ENCODE measurements at places on chromosomes 1 and 21.

DNA sequence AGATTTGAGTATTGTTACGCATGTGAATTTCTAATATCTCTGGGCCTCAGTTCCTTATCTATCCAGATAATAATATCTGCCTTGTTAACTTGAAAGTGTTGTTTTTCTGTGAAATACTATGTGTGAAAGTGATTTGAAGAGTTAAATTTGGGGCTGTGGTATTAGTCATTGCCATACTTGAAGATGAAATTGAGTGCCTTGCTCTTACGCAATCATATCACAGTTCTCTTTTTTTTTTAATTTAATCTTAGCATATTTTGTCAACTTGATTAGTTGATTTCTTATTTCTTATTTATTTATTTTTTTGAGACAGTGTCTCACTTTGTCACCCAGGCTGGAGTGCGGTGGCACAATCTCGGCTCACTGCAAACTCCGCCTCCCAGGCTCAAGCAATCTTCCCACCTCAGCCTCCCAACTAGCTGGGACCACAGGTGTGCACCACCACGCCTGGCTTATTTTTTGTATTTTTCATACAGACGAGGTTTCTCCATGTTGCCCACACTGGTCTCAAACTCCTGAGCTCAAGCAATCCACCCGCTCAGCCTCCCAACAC, 31.0 kb downstream of the AGO4 start:
- no peak for DNase-seq

DNA sequence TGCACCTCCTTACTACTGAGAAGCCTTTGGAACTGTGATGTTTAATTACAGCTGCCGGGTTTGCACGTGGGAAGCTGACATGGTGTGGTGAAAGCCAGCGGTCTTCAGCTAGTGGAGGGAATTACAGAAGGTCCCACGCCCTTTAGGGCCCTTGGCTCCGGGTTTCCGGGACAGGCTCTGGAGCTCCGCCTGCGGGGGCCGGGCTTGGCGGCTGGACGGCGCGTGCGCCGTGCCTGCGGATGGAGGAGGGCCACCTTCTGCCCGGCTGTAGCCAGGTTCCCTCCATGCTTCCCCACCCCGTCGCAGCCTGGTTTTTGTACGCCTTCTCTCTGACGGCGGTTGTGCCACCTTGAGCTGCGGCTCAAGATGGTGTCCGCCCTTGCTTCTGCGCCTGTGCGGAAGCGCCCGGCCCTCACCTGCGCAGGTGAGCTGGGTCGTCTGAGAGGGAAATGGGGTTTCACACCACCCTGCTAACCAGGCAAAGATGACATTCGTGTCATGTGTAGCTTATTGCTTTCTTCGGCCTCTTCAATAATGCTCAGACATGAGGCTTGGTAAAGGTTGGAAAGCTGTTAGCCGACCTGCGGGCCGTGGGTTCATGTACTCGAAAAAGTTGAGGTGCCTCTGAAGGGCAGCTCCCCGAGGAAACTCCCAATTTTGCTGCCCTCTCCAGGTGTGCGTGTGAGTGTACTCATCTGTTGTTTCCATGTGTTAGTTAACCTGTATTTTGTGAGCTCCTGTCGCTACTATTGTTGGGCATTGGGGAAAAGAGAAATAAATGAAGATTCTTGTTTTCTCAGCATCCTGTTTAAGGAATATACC, 36.6 kb upstream of the OPRD1 start:
- DNase-seq, result peak; percentile 36

- no peak for DNase-seq
These were observed 21.3 kb downstream of the RAB3B start for GRCh38 chr1:51969038-51969705.

- no peak for DNase-seq
These were observed 1.1 kb downstream of the KCND3 start for GRCh38 chr1:111988377-111988742.

DNA sequence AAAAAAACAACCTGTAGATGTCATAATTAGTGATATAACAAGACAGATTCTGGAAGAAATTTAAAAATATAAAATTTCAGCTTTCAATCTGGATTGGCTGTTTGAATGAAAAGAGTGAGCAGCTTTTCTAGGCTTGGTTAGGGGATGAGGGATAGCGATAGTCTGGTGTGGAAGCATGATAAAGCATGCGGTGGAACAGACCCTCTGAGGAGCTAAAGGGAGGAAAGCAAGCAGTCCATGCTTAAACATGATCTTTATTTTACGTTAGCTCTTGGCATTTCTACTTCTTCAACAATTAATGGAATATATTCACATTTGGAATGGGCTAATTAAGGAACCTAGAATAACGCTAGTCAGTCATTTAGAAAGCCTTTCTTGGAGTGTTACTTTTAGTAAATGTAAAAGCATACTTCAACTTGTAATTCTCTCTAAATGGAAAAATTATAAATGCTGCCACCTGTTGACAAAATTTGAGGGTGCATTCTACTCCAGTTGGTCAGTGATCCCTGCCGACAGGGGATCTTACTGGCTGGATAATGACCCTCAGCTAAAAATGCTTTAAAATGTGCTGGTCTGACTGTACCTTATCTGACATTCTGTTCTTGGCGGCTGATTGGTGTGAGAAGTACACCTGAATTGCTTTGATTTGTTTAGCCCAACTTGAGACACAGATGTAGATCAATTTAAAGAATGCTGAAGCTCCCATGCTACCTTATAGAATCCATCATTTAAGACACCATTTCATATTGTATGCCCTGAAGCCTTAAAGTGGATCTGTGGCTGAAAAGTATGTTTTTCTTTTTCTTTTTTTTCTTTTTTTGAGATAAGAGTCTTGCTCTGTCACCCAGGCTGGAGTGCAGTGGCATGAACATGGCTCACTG, 61.2 kb downstream of the AK4 start:
- no peak for DNase-seq

- DNase-seq, result no peak
These were observed 14.1 kb upstream of the KIAA0040 start for GRCh38 chr1:175206687-175207086.

DNA sequence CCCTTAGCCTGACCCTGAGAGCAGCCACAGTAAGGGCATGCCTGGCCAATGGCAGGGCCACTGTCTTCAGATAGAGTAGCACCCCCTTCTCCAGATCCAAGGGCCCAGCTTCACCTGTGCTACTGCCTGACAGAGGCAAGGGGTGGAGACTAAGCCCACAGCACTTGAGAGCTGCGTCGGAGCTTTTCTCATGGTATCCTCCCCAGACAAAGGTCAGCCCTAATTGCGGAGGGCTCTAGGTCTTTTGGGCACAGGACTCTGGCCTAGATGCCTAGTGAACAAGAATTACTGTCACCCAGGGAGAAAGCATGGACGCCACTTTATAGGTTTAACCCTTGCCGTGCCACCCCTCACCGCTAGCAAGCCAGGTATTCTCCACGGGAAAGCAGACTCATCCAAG, 15.1 kb downstream of the KCNC4 start:
- no peak for DNase-seq

DNA sequence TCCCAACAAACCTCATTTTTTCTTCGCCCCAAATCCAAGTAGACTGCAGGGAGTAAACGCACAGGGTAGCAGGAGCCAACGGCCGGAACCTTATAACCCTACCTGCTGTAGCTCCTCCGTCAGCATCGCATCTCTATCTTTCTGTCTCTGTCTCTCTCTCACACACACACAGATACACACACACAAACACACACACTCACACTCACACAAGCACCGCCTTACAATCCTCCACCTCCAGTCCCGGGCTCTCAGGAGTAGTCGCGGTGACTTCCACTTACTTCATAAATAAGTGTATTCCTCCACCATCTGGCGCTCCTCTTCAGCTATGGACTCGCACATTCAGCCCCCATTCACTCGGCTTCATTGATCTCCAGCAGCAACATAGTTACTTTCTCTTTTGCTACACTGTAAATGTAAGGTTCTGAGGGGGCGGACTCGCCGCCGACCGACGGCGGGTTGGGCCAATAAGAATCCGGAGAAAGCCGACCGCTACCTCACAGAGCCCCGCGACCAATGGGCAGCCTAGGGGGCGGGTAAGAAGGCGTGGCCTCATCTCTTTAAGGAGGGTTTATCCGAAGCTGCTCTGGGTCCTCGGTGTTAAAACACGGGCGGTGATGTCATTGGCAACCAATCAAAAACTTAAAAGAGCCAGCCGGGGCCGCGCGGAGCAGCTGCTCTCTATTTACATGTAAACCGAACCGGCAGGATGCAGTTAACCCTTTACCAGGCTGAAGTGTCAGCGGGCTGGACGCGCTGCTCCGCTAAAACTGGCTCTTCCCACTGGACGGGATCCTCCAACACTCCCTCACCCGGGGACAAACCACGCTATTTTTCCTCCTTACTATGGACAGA, at the start of gene DUSP10:
DUSP10 (minus strand) TSS at position 387 of the 852 bp plus-strand sequence. CDS start 2,345 bp downstream, outside the sequence.
- peak; percentile 96 for DNase-seq

DNA sequence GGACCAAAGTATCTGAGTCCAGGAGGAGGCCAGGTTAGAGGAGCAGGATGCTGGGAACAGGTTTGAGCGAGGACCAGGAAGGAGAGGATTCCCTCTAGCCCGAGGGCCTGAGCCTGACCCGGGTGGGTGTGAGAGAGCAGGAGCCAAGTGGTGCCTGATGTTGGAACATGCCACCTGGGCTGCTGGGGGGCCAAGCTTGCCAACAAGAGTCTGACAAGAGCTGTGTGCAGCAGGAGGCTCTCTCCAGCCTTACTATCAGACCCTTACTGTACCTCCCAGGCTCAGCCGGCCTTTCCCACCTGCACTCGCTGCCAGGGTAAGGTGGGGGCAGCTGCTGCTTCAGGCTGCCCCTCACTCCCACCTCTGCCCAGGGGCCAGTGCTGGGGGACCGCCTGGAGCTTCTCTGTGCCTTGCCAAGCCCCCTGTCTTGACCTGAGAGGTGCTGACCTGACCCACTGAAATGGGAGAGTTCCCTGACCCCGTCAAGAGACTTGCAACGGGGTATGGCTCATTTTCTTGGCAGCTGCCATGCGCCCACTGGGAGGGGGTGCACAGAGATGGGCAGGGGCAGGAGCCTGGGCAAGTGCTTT, 159.6 kb upstream of the VAMP3 start:
- DNase-seq, result no peak

DNA sequence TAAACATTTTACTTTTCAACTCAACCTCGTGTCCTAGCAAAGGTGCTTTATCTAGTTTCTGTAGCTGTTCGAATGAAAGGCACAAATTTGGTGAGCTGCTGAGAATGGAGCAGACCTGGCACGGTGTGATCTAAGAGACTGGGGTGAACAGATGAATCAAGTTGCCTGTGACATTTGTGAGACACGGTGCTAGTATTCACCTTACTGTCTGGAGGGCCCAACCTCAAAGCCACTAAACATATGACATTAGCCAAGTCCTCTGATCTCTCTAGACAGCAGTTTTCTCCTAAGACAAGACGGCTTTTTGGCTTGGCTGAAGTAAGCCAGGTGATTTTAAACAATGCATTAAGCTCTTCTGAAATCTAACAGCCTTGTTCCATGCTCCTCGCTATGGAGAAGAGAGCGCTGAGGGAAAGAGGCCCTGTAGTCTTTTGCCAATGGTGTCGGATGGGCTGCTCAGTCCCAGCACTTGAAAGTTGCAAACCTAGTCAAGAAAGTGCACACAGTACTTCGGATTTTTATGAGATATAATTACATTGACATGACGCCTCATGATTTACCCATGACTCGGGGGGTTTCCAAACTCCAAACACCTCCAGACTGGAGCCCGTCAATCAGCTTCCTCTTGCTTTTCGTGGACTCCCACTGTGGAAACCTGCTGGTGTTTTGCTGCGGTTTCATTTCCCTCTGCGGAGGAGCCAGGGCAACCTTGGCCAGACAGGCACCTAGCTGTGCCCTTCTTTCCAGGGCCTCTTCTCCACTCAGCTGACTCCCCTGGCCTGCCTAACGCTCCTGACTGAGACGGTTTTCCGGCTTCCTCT, 794 bp upstream of the TOR3A start:
- no peak for DNase-seq

- DNase-seq, result no peak
These were observed 79.3 kb upstream of the DIRAS3 start for GRCh38 chr1:68129536-68130250.

GRCh38 chr1:20376880-20377494, 86.3 kb downstream of the VWA5B1 start:
- no peak for DNase-seq

GRCh38 chr1:204902671-204903070, 32.0 kb downstream of the NFASC start:
- no peak for DNase-seq

DNA sequence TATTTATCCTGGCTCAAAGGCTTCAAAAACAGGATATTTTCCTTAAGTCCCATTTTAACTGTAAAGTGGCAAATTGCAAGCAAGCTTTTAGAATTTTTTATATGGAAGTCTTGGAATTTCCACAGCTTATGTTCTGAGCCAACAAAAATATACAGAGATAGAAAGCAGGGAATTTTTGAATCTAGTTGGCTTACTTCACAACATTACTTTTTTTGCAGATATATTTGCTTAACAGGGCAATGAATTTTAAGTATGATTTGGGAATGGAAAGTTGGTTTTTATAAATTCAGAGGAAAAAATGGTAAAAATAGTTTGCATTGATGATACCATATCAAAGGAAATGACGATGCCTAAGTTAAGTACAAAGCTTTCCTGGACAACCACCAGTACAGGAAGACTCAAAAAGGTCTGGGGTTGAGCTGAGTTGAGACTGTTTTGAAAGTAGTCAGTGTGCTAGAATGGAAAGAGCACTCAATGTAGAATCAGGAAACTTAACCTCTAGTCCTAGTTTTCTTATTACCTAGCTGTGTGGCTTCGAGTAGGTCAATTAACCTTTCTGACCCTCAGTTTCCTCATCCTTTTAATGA, 11.0 kb upstream of the VCAM1 start:
- DNase-seq, result no peak

GRCh38 chr1:234926559-234927311, 201.9 kb downstream of the TOMM20 start:
- DNase-seq, result no peak

DNA sequence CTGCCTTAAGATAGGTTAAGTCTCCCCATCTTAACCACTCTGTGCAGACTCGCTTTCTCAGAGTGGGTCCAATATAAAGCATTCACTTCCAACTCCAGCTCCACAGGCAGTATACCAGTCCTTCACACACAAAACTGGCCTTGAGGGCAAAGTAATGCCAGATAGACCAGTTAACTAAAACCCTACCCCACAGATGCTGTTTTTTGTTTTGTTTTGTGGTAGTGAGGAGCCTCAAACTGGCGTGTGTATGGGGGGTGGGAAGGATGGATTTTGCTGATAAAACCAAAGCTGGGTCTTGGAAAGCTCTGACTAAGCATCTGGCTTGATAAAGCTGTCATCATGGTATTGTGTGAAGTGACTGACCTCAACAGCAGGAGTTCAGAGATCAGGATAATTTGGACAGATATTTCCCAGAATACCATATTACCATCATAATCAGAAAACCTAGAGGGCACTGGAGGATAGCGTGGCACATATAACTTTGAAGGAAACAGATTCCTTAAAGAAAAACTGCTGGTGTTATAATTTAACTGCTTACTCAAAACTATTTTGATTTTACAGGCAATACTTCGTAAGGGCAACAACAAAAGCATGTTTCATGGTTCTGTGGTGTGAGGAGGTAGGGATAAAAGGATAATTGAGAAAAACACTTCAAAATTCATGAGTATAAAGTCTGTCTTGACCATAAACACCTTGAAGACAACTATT, 29.6 kb upstream of the CPLANE2 start:
- DNase-seq, result no peak

- DNase-seq, result no peak
These were observed 89.2 kb upstream of the DSCAM start for GRCh38 chr21:40936178-40936577.

- DNase-seq, result no peak
These were observed 92.1 kb upstream of the SLC44A3 start for GRCh38 chr1:94727846-94728715.

Measured in omental fat pad (tissue), 4 donors.